ENCODE measurements at places on chromosomes 3 and 15. TPM values are rescaled to one million over a fixed set of nuclear protein-coding genes. Genes with fewer than 3 reads are reported as not detected.

TMEM207 gene
- total RNA-seq = not detected

ACAN gene
- total RNA-seq = not detected

HIGD2B gene
- total RNA-seq = 0.22 TPM

UPK1B gene
- total RNA-seq = 0.20 TPM

AHSG gene
- 1.2 TPM for total RNA-seq

ACKR2 gene
- 0.85 TPM for total RNA-seq

DNA sequence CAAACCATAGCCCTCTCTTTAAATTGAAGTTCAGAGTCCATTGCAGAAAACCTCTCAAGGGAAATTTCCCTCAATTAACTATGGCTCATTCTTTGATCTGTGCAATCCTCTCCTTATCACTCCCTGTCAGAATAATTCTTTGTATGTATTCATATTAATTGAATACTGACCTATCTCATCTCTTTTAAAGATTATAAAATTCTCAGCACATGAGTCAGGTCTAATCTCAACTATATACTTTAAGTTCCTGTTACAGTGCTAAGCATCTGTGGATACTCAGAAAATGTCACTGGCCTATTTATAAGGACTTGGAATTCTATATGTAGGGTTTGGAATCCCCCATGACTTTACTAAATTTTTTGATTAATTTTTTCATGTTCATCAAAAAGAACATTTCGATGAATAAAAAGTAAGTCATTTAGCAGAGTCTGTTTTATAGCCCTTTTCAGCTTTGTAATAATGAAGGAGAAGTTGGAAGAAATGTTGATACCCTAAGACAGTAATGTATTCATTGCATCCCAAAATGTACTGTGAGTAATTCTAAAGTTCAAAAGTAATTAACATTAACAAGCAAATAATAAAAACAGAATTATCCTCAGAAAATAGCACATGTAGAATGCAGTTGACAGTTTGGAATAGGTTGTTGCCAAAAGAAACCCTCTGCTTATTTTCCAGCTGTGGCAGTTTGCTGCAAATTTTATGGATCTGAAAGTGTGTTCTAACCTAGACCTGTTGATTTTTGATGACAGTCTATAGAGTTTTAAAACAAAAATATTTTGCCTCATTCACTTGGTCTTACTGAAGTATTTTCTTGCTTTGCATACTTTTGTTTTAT lies 503.4 kb upstream of the CBLB start:
- no peak for DNase-seq

DNA sequence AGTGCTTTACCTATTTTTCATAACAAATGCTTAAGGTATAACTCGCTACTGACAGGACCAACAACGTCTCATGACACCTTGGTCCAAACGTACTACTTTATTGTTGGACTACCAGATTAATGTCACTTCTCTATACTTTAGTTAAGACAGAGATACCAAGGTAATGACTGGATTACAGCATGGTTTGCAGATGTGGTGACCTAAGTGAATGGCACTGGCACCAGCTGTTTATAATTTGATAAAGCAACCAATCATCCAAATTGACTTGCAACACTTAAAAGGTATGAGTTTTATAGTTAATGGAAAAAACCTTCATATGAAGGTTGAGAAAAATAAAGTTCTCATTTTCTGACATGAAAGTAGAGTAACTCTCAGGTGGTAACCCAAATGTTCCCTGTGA lies 209.0 kb downstream of the NEK10 start:
- no peak for DNase-seq

DNA sequence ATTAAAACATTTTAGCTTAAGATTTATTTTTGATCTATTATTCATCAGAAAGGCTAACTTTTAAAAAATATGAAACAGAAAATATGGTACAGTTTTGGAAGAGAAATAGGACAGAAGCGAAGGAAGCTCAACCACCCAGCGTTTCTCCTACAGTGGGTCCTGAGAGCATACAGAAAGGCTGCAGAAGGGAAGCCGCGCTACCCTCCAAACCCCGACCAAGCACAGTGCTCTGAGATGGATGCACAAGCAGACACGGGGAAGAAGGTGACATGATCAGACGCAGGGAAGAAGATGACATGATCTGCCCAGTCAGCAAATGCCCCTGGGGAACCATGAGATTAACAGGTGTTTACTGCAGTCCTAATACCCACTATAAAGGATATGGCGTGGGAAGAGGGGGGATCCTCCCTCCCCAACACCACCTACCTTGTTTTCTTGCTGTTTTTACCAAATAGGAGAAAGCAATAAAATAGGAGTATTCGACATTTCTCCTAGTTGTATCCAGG lies 14.4 kb downstream of the DCUN1D1 start:
- no peak for DNase-seq

DNA sequence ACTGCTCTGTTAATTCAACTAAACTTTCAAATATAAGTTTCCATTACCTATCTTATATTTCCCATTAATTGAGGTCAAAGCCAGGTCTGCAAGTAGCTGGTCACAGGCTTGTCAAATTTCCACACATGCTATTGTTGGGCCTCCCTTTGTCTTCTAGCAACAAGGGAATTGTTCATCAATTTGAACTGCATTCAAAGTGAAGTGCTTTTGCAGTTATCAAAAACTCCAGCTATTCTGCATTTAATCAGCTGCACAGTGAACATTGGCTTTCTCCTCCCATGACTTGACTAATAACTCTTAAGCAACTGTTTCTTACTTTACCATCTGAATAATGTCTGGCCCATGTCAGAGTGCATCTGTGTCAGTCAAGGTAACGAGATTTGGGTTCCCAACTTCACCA lies 198.4 kb downstream of the KCNH8 start:
- no peak for DNase-seq

GRCh38 chr3:139657936-139658335 lies 19.8 kb downstream of the NMNAT3 start:
- no peak for DNase-seq

GRCh38 chr3:16883723-16884083 lies 1.1 kb upstream of the PLCL2 start:
- no peak for DNase-seq

- DNase-seq = no peak
These were observed 427.2 kb downstream of the ZIC1 start for GRCh38 chr3:147836330-147836729.

GRCh38 chr3:187319699-187320302 lies 28.3 kb upstream of the MASP1 start:
- DNase-seq = peak; percentile 67

- no peak for DNase-seq
These were observed 154.3 kb downstream of the ALDH1A2 start for GRCh38 chr15:57911247-57911646.

DNA sequence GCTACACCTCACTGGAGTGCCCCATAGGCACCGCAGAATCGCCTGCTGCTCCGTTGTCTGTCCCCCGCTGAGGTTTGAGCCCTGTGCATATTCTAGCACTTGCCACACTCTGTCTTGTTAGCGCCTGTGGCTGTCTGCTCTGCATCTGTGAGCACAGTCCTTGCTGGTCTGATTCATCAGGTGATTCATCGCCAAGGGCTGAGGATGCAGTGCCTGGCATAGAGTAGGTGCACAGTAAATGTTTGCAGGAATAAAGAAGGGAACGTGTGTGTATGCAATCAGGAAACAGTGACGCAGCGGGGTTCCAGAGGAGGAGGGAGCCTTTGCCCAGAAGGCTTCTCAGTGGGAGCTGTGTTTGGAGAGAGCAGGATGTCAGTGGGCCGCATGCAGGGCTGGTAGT lies 124.0 kb upstream of the PLXNA1 start:
- no peak for DNase-seq

DNA sequence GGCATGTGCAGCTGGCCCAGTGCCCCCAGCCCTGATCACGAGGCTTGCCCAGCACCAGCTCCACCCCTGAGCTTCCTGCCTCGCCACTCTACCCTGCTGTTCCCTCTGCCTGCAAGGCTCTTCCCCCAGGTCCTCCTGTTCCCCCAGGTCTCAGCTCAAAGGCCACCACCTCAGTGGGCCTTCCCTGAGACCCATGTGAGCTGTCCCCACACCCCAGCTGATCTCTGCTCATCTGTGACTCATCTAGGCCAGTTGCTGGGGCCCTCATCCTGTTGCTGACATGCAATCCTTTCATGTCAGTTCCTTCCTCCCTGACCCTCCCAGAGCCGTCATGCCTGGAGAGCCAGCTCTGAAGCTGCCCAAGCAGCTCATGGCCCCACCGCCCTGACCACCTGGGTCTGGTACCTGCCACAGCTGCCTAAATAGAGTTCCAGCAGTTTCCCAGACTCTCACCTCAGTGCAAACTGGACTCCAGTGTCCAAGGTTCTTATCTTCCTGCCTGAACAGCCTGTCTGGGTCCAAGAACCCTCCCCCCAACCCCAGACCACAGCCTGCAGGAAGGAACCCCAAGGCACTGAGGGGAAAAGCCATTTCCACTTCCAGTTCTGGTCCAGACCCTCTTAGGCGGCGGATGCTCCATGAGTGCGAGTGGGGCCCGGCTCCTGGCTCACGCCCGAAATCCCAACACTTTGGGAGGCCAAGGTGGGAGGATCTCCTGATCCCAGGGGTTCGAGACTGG lies 116.6 kb upstream of the IQSEC1 start:
- DNase-seq = peak; percentile 35

DNA sequence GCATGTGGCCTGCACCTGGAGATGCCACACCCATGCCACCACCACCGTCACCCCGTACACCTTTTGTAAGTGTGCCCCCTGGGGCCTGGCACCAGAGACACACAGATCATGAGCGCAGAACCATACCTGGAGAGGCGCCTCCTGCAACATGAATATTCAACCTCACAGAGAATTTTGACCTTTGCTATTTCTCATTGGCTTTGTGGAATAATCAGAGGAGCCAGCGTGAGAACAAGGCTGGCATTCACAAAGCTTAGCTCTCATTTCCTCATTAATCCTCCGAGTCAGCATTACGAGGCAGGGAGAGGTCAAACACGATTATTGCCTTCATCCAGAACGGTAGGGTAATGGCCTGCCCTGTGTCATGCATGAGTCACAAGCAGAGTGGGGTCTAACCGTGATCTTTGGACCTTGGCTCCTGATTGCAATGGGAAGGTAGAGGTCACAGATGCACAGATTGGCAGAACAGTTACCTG lies 73.0 kb upstream of the POMGNT2 start:
- DNase-seq = no peak

DNA sequence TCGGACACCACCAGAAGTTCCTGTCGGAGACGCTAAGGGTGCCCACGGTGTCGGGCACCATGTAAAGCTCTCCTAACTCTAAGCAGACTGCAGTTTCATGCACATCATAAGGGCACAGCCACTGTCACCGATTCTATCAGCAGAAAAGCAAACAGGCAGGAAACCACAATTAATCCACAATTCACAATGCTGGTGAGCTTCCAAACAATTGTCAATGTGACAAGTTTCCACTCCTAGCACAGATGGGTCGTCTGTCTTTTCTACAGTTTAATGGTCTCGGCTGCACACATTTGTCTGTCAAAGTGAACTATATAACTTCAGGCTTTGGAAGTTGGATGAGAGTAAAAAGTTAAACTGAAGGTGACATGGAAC lies 8.8 kb upstream of the OCA2 start:
- no peak for DNase-seq
